ENCODE measurements at places on chromosomes 2 and 18. TPM values are rescaled to one million over a fixed set of nuclear protein-coding genes. Genes with fewer than 3 reads are reported as not detected.

Gene REG3G
- total RNA-seq: not detected

Gene TTC31
- total RNA-seq: 18.4 TPM

Gene DNER
- total RNA-seq: 3.8 TPM

Gene PLEK
- total RNA-seq: not detected

Gene TMBIM1
- 164 TPM for total RNA-seq

Gene AQP12B
- not detected for total RNA-seq

Gene POMC
- not detected for total RNA-seq

Gene UGT1A5
- not detected for total RNA-seq

Gene KLHL29
- 9.9 TPM for total RNA-seq

Gene COBLL1
- 49.7 TPM for total RNA-seq

Gene ACTR3
- 618 TPM for total RNA-seq

Gene NPPC
- total RNA-seq: not detected

Gene GRB14
- not detected for total RNA-seq

Gene ASTL
- total RNA-seq: not detected

Gene SALL3
- not detected for total RNA-seq

Gene GPR39
- total RNA-seq: 3.0 TPM

GRCh38 chr2:19898592-19899329, 3.0 kb downstream of the TTC32 start:
- peaks cover 64% of the 10 kb centered on the region for H3K4me1 ChIP-seq
- H3K36me3 ChIP-seq: peaks cover 6% of the 10 kb centered on the region
- peak overlapping the region; percentile 23 for H3K4me3 ChIP-seq
- DNase-seq: no peak

DNA sequence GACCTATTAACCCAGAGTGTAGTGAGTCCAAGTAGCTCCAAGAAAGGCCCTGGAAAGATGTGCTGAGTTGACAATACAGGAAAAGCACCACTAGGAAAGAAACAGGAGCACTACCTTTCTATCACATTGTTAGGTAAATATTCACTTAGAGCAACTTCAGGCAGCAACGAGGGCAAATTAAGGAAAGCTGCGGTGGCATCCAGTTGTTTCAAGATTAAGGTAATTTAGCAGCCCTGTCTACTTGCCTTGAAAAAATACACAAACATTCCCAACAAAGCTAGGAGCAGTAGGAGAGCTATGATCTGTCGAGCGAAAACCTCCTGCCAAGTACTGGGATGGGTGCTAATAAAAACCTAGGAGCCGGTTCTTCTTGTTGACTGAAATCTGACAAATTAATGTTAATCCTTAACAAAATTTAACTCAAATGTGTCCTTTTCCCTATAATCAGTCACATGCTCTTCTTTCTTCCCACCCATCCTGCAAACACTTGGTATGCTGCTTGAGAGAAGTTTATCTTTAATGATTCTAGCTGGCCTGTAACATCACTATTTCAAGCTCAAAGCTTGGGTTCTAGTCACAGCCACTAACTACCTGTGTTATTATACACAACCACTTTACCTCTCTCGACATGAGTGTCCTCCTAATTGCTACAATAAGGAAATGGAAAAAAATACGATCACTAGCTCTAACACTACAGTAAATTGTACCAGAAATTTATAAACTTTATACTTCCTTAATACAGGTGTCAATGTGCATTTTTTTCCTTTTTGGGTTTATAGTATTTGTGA, 2.0 kb downstream of the ACAA2 start:
- DNase-seq: no peak
- H3K27me3 ChIP-seq: no peaks in the 10 kb centered on the region
- peaks cover 12% of the 10 kb centered on the region for H3K4me1 ChIP-seq

GRCh38 chr2:69964353-69964841, 3.0 kb upstream of the ASPRV1 start:
- H3K4me1 ChIP-seq: no peaks in the 10 kb centered on the region
- DNase-seq: no peak
- no peak overlapping the region for H3K27ac ChIP-seq
- no peak overlapping the region for H3K4me3 ChIP-seq
- H3K27me3 ChIP-seq: peaks cover 25% of the 10 kb centered on the region
- H3K36me3 ChIP-seq: no peaks in the 10 kb centered on the region

DNA sequence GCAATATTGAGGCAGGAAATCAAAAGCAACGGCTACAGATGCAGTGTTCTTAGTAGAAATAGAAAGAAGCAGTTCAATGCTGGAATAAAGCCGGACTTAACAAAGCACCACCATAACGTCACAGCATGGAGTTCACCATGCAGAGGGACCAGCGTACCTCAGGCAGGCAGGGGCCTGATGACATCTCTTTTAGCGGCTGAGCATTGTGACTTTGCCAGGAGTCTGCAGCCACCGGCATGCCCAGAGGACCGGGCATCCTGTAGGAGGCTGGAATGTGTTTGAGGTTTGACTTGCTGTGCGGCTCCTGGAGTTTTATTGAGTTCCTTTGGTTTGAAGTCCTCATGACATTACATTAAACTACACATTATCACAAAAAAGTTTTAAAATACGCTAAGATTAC, 139.8 kb downstream of the UXS1 start:
- H3K27me3 ChIP-seq: peaks cover 15% of the 10 kb centered on the region
- DNase-seq: no peak
- H3K4me3 ChIP-seq: no peak overlapping the region
- H3K36me3 ChIP-seq: no peaks in the 10 kb centered on the region
- no peak overlapping the region for H3K27ac ChIP-seq

DNA sequence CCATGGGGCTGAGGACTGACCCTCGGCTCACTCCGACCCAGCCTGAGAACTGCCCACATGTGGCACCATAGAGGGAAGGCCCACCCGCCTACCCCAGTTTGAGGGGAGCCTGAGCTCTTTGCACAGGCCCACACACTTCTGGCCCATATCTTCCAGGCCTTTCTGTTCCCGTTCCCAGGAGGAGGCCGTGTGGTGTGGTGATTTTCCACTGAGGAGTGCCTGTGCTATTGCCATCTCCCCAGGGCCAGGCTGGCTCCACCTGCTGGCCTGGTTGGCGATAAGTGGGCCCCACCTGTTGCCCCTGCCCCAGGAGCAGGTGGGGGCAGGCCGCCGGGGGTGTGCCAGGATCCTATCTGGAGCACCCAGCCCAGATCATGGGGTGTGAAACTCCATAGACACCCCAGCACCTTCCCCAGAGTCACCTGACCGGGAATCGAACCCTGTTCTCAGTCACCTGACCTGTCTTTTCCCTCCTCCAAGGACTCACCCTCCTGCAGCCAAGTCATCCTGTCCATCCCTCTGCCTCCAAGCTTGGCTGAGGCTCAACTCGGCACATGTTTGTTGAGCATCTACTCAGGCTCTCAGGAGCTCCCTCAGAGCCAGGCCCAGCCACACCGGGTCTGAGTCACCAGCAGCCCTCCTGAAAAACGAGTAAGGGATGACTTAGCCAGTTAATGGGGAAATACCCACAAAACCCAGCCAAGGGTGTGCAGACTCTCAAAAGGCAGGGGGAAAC, 120.1 kb downstream of the CYP26B1 start:
- no peak overlapping the region for H3K27ac ChIP-seq
- DNase-seq: no peak
- no peak overlapping the region for H3K4me3 ChIP-seq

- H3K27ac ChIP-seq: no peak overlapping the region
- no peak overlapping the region for H3K4me3 ChIP-seq
- H3K27me3 ChIP-seq: peaks cover 4% of the 10 kb centered on the region
- no peak for DNase-seq
- peaks cover 40% of the 10 kb centered on the region for H3K4me1 ChIP-seq
Measured at GRCh38 chr18:12880541-12880910, 3.5 kb downstream of the PTPN2 start.

GRCh38 chr18:74654638-74655037, 57.0 kb downstream of the ZNF407 start:
- no peak overlapping the region for H3K27ac ChIP-seq
- peak; percentile 33 for DNase-seq
- H3K4me3 ChIP-seq: no peak overlapping the region

DNA sequence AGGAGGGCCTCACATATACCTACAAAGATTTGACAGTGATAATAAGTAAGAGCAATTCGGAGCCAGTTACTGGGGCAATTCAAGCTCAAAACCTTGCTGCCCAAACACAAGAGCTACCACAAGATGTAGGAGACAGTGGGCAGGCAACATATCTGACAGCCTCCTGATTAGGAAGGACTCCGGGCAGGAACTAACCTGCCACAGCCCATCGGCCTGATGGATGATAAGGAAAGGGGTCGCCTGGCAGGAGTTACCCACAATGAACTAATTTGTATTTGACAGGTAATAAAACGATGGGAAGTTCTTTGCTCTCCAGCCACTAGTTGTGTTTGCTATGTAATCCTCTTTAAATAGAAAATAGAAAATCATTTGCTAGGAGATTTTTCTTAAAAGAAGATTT, 100.2 kb downstream of the ARHGAP15 start:
- H3K4me3 ChIP-seq: no peak overlapping the region
- H3K36me3 ChIP-seq: no peaks in the 10 kb centered on the region
- no peak for DNase-seq
- H3K27ac ChIP-seq: no peak overlapping the region

- no peak for DNase-seq
- no peak overlapping the region for H3K4me3 ChIP-seq
- H3K27me3 ChIP-seq: peaks cover 63% of the 10 kb centered on the region
- H3K4me1 ChIP-seq: no peaks in the 10 kb centered on the region
Measured at GRCh38 chr2:44804406-44805265, 136.9 kb upstream of the SIX3 start.

GRCh38 chr2:226440127-226440918, 359.3 kb downstream of the IRS1 start:
- no peaks in the 10 kb centered on the region for H3K27me3 ChIP-seq
- H3K4me3 ChIP-seq: no peak overlapping the region
- peaks cover 6% of the 10 kb centered on the region for H3K36me3 ChIP-seq
- peak overlapping the region; percentile 54 for H3K27ac ChIP-seq
- no peak for DNase-seq
- H3K4me1 ChIP-seq: peaks cover 43% of the 10 kb centered on the region

- no peak for DNase-seq
- peaks cover 49% of the 10 kb centered on the region for H3K27me3 ChIP-seq
- H3K4me1 ChIP-seq: peaks cover 12% of the 10 kb centered on the region
- peak overlapping the region; percentile 43 for H3K4me3 ChIP-seq
- no peak overlapping the region for H3K27ac ChIP-seq
Measured at GRCh38 chr18:57428221-57429150, 6.7 kb upstream of the ONECUT2 start.

DNA sequence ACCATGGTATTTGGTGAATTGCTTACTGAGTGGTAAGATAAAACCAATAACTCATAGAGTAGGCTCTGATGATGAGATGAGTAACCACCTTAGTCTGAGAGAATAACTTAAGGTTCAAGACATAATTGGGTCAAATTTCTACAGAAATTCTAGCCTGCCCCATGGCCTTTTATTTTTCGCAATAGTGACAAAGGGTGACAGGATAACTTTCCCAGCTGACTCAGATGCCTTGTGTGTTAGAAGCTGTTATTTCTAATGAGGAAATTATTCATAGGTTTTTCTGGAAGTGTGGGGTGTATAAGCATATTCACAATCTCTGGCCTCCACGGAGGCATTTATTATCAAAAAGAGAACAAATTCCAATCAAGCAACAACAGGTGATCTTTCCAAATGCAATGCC, 159.0 kb downstream of the NUP35 start:
- peaks cover 1% of the 10 kb centered on the region for H3K27me3 ChIP-seq
- no peak for DNase-seq
- no peak overlapping the region for H3K4me3 ChIP-seq
- peaks cover 13% of the 10 kb centered on the region for H3K36me3 ChIP-seq

GRCh38 chr2:101063352-101064124, 61.4 kb downstream of the RPL31 start:
- no peaks in the 10 kb centered on the region for H3K36me3 ChIP-seq
- H3K27ac ChIP-seq: peak overlapping the region; percentile 35
- H3K4me1 ChIP-seq: peaks cover 41% of the 10 kb centered on the region
- H3K27me3 ChIP-seq: peaks cover 2% of the 10 kb centered on the region
- peak; percentile 46 for DNase-seq
- H3K4me3 ChIP-seq: peak overlapping the region; percentile 1

GRCh38 chr2:132564065-132564464, 105.9 kb downstream of the LYPD1 start:
- no peak overlapping the region for H3K4me3 ChIP-seq
- peaks cover 8% of the 10 kb centered on the region for H3K27me3 ChIP-seq

DNA sequence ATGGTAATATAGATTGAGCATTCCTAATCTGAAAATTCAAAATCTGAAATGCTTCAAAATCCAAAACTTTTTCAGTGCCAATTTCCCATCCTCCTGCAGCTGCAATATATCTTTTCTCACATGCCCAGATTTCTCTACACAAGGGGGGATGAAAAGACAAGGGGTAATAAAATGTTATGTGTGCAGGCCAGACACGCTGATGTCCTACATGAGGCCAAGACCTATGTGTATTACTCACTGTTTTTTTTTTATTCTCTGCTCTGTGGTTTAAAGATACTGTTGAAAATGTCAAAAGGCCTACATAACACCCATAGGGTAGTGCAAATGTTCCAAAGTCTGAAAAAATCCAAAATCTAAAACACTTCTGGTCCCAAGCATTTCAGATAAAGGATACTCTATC, 41.2 kb upstream of the CWC22 start:
- no peaks in the 10 kb centered on the region for H3K36me3 ChIP-seq
- peaks cover 10% of the 10 kb centered on the region for H3K27me3 ChIP-seq
- H3K27ac ChIP-seq: no peak overlapping the region
- peaks cover 9% of the 10 kb centered on the region for H3K4me1 ChIP-seq

GRCh38 chr18:35917043-35917442, 55.4 kb upstream of the RMP24 start:
- H3K36me3 ChIP-seq: no peaks in the 10 kb centered on the region
- no peak for DNase-seq
- no peak overlapping the region for H3K4me3 ChIP-seq

- no peaks in the 10 kb centered on the region for H3K36me3 ChIP-seq
- DNase-seq: peak; percentile 71
- H3K4me3 ChIP-seq: peak overlapping the region; percentile 33
- peaks cover 1% of the 10 kb centered on the region for H3K27me3 ChIP-seq
Measured at GRCh38 chr2:106970471-106971261, 84.7 kb upstream of the ST6GAL2 start.

DNA sequence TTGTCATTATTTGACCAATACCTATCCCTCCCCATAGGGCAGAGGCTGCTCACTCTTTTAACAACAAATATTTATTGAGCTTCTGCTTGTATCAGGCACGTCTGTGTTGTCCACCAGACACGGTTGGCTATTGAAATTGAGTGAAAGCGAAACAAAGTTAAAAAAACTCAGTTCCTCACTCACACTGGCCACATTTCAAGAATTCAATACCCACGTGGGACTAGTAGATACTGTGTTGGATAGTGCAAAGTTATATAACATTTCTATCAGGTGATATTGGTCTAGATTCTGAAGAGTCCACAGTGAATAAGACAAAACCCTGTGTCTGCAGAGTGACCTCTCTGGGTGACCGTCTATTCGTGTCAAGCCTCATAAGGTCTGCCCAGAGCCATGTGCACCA, 43.9 kb upstream of the GALR1 start:
- no peak overlapping the region for H3K4me3 ChIP-seq
- H3K36me3 ChIP-seq: no peaks in the 10 kb centered on the region
- DNase-seq: no peak
- peaks cover 42% of the 10 kb centered on the region for H3K4me1 ChIP-seq
- no peak overlapping the region for H3K27ac ChIP-seq

GRCh38 chr2:263774-264492, at the start of gene SH3YL1:
SH3YL1 (minus strand) TSS chr2:264032; CDS start chr2:263984, 48 bp downstream.
- H3K36me3 ChIP-seq: peaks cover 34% of the 10 kb centered on the region
- DNase-seq: no peak
- peak within 1 kb of the TSS; percentile 97 for H3K4me3 ChIP-seq
- H3K27ac ChIP-seq: peak within 1 kb of the TSS; percentile 93
- H3K4me1 ChIP-seq: peaks cover 27% of the 10 kb centered on the region
- no peaks in the 10 kb centered on the region for H3K27me3 ChIP-seq

GRCh38 chr2:134883552-134884293, 34.9 kb upstream of the CCNT2 start:
- H3K27me3 ChIP-seq: peaks cover 3% of the 10 kb centered on the region
- no peak overlapping the region for H3K4me3 ChIP-seq
- DNase-seq: no peak

Measured in HFFc6 (cell line).